ENCODE measurements at places on chromosomes 16 and 17.

GRCh38 chr17:61488878-61489718 is 36.9 kb downstream of the TBX4 start:
- H3K4me3 ChIP-seq: no peak overlapping the region
- no peaks in the 10 kb centered on the region for H3K27me3 ChIP-seq
- no peak for DNase-seq
- H3K36me3 ChIP-seq: no peaks in the 10 kb centered on the region

DNA sequence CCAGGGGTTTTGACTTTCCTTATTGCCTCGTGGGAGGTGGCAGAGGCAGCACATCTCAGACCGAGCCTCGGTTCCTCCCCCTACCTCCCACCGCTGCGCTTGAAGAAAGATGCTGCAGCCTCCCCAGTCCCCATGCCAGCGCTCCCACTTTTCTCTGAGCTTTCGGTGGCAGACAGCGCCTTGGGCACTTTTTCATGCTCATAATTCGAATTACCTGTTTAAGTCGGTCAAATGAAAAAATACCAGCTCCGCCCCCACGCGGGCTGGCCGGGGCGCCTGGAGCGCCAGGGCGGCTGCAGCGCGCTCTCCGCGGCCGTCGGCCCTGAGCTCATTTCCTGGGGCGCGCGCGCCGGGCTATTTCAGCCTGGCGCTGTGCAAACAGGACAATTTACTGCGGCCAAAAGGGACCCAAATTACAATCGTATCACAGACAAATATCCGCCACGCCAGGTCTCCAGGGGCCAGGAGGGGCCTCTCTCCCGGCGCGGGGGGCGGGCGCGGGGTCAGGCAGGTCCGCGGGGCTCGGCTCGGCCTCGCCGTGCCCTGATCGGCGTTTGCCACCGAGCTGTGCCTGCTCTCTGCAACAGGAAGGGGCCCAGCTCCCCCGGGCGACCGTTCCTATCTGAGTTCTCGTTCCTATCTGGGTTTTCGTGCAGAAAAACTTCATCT is 45.0 kb downstream of the SOST start:
- H3K4me3 ChIP-seq: peak overlapping the region; percentile 36
- peaks cover 9% of the 10 kb centered on the region for H3K4me1 ChIP-seq
- H3K27me3 ChIP-seq: peaks cover 4% of the 10 kb centered on the region
- DNase-seq: no peak
- H3K36me3 ChIP-seq: no peaks in the 10 kb centered on the region

- DNase-seq: no peak
- no peak overlapping the region for H3K27ac ChIP-seq
- no peaks in the 10 kb centered on the region for H3K36me3 ChIP-seq
- H3K4me3 ChIP-seq: no peak overlapping the region
These were observed 1098.4 kb upstream of the EEF2KMT start for GRCh38 chr16:6195966-6196365.

GRCh38 chr16:57999366-57999970 is 1.0 kb downstream of the ZNF319 start:
- H3K4me1 ChIP-seq: peaks cover 65% of the 10 kb centered on the region
- H3K4me3 ChIP-seq: peak overlapping the region; percentile 81
- no peaks in the 10 kb centered on the region for H3K27me3 ChIP-seq
- peak overlapping the region; percentile 70 for H3K27ac ChIP-seq
- DNase-seq: no peak
- peaks cover 32% of the 10 kb centered on the region for H3K36me3 ChIP-seq

DNA sequence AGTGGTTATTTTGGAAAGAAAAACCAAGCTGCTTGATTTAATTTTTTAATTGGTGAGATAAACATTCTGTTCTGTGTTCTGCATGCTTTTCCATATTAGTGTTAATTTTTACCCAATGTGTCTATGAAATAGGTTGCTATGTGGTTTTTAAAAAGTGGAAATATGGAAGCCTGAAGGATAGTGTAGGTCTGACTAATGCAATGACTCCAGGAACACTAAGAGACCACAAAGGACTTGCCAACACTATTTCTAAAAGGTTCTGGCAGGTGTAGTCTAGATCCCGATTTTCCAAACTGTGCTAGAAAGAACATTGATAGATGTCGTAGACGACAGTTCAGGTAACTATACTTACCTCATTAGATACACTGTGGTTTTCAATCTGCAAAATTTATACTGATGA is 877.4 kb upstream of the GOT2 start:
- no peak for DNase-seq
- H3K27ac ChIP-seq: no peak overlapping the region
- no peaks in the 10 kb centered on the region for H3K4me1 ChIP-seq
- H3K4me3 ChIP-seq: no peak overlapping the region
- H3K27me3 ChIP-seq: no peaks in the 10 kb centered on the region

DNA sequence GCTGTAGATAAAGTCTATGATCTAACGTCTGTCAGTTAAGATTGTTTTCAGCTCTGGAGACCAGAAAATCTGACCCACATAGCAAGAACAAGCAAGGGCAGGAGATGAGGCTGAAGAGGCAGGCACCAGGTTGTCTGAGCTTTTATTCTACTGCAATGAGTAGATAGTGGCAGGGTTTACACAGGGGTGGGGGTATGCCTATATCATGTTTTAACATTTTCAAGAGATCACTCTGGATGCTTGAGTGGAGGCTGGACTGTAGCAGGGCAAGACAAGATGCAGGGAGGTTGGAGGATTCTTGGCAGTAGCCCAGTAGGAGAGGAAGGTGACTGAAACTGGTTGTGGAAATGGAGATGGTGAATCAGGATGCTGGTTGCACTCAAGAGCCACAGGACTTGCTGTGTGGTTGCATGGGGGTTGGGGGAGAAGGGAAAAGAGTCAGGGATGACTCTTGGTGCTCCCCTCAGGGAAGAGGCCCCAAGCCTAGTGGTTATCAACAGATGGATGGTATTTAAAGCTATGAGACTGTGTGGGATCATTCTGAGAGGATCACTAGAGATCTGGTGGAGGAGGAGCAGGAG is 143.1 kb upstream of the KCNJ18 start:
- DNase-seq: no peak
- no peaks in the 10 kb centered on the region for H3K36me3 ChIP-seq
- H3K27ac ChIP-seq: no peak overlapping the region

- H3K27me3 ChIP-seq: no peaks in the 10 kb centered on the region
- DNase-seq: no peak
- peak overlapping the region; percentile 97 for H3K27ac ChIP-seq
- H3K4me1 ChIP-seq: peaks cover 21% of the 10 kb centered on the region
- H3K36me3 ChIP-seq: peaks cover 45% of the 10 kb centered on the region
- peak overlapping the region; percentile 97 for H3K4me3 ChIP-seq
These were observed 2.9 kb downstream of the SRSF2 start for GRCh38 chr17:76734080-76734840.

DNA sequence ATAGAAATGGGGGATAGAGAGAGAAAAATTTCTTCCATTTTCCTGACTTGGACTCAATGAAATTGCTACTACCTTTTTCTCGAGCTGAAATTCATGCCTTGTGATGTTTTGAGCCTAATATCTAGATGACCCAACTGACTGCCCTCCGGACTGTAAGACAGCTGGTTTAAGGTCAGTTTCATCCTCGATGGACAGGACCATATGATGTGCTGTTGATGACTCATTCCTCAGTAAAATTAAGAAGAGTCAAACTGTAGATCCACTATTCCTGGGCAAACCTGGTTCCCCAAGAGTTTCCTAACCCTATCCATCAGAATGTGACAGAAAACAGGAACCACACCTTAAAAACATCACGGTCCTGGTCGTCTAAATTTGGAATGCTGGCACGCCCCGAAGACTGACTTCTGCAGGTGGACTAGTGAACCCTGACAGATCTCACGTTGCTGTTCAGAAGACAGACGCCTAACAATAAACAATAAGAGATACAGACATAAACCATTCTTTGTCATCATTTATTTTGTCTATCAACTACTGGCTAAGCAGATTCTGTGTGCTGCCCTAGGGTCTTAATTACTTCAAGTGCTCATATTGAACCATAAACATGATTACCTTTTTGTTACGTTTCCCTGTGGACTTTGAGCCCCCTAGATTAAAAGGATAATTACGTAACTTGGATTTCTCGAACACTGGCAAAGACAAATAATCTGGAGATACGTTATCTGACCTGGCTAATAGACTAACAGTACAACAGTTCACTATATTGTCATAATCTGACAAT is 45.1 kb upstream of the NOS2 start:
- no peak overlapping the region for H3K27ac ChIP-seq
- H3K4me1 ChIP-seq: no peaks in the 10 kb centered on the region
- no peaks in the 10 kb centered on the region for H3K36me3 ChIP-seq
- no peak for DNase-seq
- no peaks in the 10 kb centered on the region for H3K27me3 ChIP-seq
- H3K4me3 ChIP-seq: no peak overlapping the region

DNA sequence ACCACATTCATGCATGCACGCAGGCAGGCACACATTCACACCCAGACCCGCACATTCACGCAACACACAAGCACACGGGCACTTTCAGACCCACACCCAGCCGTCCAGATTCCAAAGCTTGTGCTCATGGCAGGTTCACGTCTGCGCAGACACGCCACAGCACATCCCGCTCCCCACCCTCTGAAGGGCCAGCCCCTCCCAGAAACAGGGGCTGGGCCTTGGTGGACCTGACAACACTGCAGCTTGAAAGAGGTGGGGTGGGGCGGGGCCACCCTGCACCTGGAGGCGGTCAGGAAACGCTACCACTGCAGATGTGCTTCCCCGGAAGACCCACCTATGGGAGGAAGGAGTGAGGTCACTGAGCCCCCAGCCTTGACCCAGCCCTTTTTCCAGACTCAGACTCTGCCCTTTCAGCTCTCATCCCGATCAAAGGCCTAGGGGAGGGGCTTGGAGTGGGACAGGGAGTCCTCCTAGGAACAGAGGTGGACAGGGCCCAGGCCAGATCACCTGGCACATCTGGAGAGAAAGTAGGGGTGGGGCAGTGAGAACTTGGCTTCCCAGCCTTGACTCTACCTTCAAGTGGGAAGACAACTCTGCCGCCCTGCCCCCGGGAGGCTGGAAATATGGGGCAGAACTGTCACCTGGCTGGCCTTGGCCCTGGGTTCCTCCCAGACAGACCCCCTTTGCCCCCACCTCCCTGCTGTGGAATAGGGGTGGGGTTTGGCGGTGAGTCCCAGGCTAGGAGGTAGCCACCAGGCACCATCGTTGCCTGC is 11.0 kb downstream of the P3H4 start:
- no peaks in the 10 kb centered on the region for H3K4me1 ChIP-seq
- no peak overlapping the region for H3K27ac ChIP-seq
- H3K4me3 ChIP-seq: no peak overlapping the region

DNA sequence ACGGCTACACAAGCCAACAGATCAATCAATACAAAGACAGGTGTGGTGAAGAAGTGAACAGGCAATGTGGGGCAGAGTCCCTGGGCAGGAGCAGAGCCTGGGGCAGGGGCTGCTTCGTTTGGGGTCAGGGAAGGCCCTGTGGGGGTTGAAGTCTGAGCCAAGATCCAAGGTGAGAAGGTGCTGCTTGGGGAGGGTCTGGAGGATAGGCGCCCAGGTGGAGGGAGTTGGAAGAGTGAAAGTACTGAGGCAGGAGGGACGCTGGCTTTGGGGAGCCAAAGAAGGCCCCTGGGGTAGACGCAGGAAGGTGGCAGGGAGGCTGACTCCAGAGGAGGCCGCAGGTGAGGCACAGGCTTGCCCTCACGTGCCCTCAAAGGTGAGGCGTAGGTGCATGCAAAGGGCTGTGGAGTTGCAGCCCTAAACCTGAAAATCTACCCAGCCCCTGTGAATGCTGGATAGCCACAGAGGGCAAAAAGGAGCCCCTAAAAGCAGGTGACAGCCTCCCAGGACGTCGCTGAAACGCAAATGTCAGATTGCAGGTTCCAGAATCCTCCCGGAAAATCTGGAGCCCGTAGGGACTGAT is 33.3 kb downstream of the WFDC1 start:
- no peak overlapping the region for H3K4me3 ChIP-seq
- no peak for DNase-seq
- H3K36me3 ChIP-seq: no peaks in the 10 kb centered on the region
- H3K27ac ChIP-seq: no peak overlapping the region
- no peaks in the 10 kb centered on the region for H3K27me3 ChIP-seq
- H3K4me1 ChIP-seq: no peaks in the 10 kb centered on the region

GRCh38 chr17:40019140-40019991 is 4.1 kb downstream of the CSF3 start:
- no peaks in the 10 kb centered on the region for H3K4me1 ChIP-seq
- H3K36me3 ChIP-seq: peaks cover 36% of the 10 kb centered on the region
- no peak overlapping the region for H3K4me3 ChIP-seq
- DNase-seq: no peak
- H3K27ac ChIP-seq: no peak overlapping the region

- H3K36me3 ChIP-seq: peaks cover 51% of the 10 kb centered on the region
- H3K27me3 ChIP-seq: no peaks in the 10 kb centered on the region
- no peak overlapping the region for H3K4me3 ChIP-seq
- H3K4me1 ChIP-seq: peaks cover 20% of the 10 kb centered on the region
These were observed 3.5 kb downstream of the CHMP6 start for GRCh38 chr17:80995131-80995530.

DNA sequence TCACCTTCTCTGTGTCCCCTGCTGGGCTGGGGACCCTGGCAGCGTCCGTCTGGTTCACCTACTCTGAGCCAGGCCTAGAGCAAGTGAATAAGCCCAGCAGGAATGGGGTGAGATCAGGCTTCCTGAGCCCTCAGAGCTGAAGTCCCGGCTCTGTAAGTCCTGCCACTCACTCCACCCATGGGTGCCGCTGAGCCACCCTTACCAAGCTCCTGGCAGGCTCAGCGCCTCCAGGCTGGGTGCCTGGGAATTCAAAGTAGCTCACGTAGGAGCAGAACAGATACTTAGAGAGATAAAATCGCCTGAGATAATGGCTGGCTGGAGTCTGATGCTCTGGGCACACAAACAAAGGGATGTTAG is 9.8 kb upstream of the LASP1NB start:
- no peak for DNase-seq
- H3K4me3 ChIP-seq: no peak overlapping the region
- no peaks in the 10 kb centered on the region for H3K27me3 ChIP-seq
- no peaks in the 10 kb centered on the region for H3K4me1 ChIP-seq
- H3K27ac ChIP-seq: no peak overlapping the region

DNA sequence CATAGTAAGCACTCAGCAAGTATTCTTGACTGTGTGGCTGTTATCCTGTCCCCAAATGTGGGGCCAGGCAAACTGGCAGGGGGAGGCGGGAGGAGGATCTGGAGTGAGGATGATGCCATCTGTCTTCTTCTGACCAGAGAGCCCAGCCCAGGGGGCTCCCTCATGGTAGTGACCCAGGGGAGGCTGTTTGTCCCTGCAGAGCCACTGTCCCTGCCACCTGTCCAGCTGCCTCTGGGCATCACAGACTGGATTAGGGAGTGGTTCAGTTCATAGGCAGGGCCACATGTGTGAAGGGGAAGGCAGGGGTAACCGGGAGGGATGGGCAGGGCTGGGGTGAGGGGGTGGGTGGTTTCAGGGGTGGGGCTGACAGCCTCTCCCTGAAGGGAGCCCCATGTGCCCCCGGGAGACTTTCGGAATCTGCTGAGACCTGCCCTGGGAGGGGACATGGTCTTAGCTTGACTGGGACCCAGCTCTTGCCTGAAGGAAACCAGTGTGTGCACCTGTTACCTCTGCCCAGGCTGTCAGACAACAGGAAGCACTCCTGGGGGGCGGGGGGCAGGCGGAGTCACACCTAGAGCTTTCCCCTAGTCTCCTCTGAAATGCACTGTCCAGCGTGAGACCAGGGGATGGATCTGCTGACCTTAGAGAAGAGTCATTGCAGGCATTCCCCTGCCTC is 15.2 kb downstream of the ARHGAP23 start:
- no peak for DNase-seq
- no peak overlapping the region for H3K27ac ChIP-seq
- H3K36me3 ChIP-seq: no peaks in the 10 kb centered on the region

GRCh38 chr16:88812513-88813268 is 963 bp upstream of the APRT start:
- H3K4me3 ChIP-seq: peak overlapping the region; percentile 94
- H3K4me1 ChIP-seq: peaks cover 18% of the 10 kb centered on the region
- H3K27ac ChIP-seq: peak overlapping the region; percentile 77

Measured in effector memory CD4-positive, alpha-beta T cell (primary cell).